Activated T-helper 17 cell treated with anti-CD3 and anti-CD28 coated beads, Interleukin-2, amount 50 U/mL, for 72 hours (primary cell): ENCODE measurements at places on chromosomes 13 and 19. TPM values are rescaled to one million over a fixed set of nuclear protein-coding genes. Genes with fewer than 3 reads are reported as not detected.
A peak's percentile ranks its signal among the peaks of the same experiment; 100 is the strongest.

DNA sequence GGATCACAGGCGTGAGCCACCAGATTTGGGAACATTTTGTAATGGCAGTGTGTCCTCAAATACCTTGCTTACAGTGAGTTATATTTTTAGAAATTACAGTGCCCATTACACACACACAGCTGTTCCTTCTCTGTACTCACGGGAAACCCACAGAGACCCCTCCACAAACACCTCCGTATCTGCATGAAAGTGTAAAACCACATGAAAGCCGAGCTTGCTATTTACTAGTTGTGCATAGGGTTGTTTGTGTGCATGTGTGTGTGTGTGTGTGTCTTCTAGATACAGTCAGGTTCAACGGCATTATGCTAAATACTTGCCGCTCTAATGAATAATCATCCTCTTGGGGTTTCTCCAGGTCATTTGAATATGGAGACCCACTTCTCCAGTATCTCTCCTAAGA, 22.3 kb upstream of the LILRA2 start:
- H3K27me3 ChIP-seq: peaks cover 16% of the 10 kb centered on the region
- H3K4me1 ChIP-seq: no peaks in the 10 kb centered on the region
- no peak overlapping the region for H3K4me3 ChIP-seq
- H3K36me3 ChIP-seq: no peaks in the 10 kb centered on the region
- no peak for ATAC-seq

DNA sequence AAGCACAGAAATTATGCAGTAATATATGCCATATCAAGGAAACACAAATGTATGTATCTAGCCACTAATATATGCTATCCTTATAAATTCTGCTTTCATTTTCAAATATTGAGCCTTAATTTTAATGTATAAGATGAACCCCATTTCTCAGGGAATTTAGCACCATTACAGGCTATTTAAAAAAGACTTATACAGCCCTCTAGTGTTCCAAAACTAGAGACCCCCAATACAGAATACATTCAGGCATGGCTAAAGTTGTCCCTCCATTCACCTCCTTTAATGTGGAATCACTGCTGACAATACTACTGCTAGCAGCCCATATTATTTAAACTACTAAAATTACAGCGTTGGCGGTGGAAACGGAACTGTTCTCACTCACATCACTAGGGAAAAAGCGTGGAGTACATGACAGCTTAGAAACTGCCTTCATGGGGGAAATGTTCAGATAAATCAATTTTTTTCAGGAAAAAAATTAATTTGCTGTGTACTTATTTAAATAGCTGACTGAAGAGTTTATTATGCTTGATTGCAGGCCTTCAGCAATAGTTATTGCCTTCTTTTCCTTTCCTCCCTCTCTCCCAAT, 541.0 kb downstream of the PCDH9 start:
- H3K4me1 ChIP-seq: no peaks in the 10 kb centered on the region
- H3K36me3 ChIP-seq: no peaks in the 10 kb centered on the region
- H3K27ac ChIP-seq: no peak overlapping the region
- ATAC-seq: no peak
- no peak overlapping the region for H3K4me3 ChIP-seq
- H3K27me3 ChIP-seq: no peaks in the 10 kb centered on the region

- ATAC-seq: no peak
- H3K36me3 ChIP-seq: no peaks in the 10 kb centered on the region
- no peaks in the 10 kb centered on the region for H3K27me3 ChIP-seq
- H3K27ac ChIP-seq: no peak overlapping the region
- H3K4me3 ChIP-seq: no peak overlapping the region
- no peaks in the 10 kb centered on the region for H3K4me1 ChIP-seq
Measured at GRCh38 chr13:107124129-107124718, 556.3 kb upstream of the ARGLU1 start.

DNA sequence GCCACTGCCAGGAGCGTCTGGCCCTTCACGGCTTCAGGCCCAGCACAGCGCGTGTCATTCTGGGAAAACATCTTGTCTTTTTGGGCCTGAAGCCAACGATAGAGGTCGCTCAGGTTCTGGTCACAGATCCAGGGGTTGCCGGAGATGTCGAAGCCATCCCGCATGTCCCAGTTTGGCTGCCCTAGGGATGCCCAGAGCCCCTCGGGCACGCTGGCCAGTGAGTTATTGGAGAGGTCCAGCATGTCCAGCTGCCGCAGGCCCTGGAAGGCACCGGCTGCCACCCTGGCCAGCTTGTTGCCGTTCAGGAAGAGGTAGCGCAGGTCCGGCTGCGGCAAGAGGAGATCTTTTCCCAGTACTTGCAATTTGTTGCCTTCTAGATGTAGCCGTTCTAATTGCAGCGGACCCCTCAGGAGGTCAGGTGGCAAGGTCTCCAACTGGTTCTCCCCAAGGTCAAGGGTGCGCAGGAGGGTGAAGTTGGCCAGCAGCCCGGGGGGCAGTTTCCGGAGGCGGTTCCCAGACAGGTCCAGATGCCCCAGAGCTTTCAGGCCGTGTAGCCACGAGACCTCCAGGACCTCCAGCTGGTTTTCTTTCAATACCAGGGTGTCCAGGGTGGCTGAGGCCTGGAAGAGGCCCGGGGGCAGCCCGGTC, 1.8 kb downstream of the LRG1 start:
- no peak overlapping the region for H3K4me3 ChIP-seq
- H3K4me1 ChIP-seq: no peaks in the 10 kb centered on the region
- no peak overlapping the region for H3K27ac ChIP-seq
- H3K27me3 ChIP-seq: peaks cover 12% of the 10 kb centered on the region
- no peaks in the 10 kb centered on the region for H3K36me3 ChIP-seq
- ATAC-seq: no peak

The SNRPD2 gene
- total RNA-seq: 544 TPM

The GPX4 gene
- total RNA-seq: 170 TPM

The PRDX2 gene
- total RNA-seq: 415 TPM

GRCh38 chr13:107721125-107721869, 494.0 kb downstream of the LIG4 start:
- no peaks in the 10 kb centered on the region for H3K27me3 ChIP-seq
- no peak for ATAC-seq
- H3K4me1 ChIP-seq: no peaks in the 10 kb centered on the region
- no peak overlapping the region for H3K4me3 ChIP-seq

The SLC8A2 gene
- total RNA-seq: 0.50 TPM

- ATAC-seq: no peak
- H3K27me3 ChIP-seq: peaks cover 50% of the 10 kb centered on the region
- H3K4me1 ChIP-seq: no peaks in the 10 kb centered on the region
- no peak overlapping the region for H3K27ac ChIP-seq
- H3K36me3 ChIP-seq: no peaks in the 10 kb centered on the region
Measured at GRCh38 chr19:29482855-29483640, 42.7 kb upstream of the VSTM2B start.

DNA sequence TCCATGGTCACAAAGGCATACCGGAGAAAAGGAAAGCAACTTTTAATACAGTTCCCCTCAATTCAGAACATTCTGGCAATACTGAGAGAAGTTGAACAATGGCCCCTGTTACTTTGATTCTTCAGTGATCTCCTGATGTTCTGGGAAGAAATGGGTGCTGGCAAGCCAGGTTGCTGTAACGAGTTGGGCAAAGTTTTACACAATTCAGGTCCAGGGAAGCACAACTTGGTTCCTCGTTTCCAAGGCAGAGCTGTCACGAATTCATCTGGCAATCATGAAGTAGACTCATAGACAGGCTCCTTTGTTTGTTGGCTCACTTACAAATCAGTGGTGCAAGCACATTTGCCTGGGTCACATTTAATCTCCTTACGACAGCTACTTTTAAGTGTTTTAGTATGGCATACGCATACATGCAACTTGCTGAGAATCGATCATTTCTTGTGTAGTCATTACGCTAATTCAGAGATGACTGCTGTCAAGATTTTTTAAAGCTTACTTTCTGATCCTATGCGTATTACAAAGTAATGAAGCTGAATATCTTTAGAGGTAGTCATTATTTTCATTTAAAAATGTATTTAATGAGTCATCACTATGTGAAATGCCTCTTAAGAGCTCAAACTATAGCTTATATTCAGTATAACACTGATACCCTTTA, 174.7 kb downstream of the GPC5 start:
- H3K27ac ChIP-seq: no peak overlapping the region
- no peaks in the 10 kb centered on the region for H3K36me3 ChIP-seq
- H3K4me1 ChIP-seq: no peaks in the 10 kb centered on the region
- no peak for ATAC-seq

- peaks cover 10% of the 10 kb centered on the region for H3K4me1 ChIP-seq
- no peaks in the 10 kb centered on the region for H3K36me3 ChIP-seq
- H3K4me3 ChIP-seq: peak overlapping the region; percentile 49
- H3K27me3 ChIP-seq: peaks cover 2% of the 10 kb centered on the region
Measured at GRCh38 chr19:31340042-31341025, 8.9 kb downstream of the TSHZ3 start.

- H3K4me1 ChIP-seq: peaks cover 5% of the 10 kb centered on the region
- no peak overlapping the region for H3K27ac ChIP-seq
- ATAC-seq: peak; percentile 60
- H3K36me3 ChIP-seq: no peaks in the 10 kb centered on the region
- peaks cover 17% of the 10 kb centered on the region for H3K27me3 ChIP-seq
Measured at GRCh38 chr13:101706651-101707050, 254.2 kb downstream of the ITGBL1 start.

GRCh38 chr13:71799324-71799723, 67.7 kb downstream of the DACH1 start:
- no peaks in the 10 kb centered on the region for H3K4me1 ChIP-seq
- no peaks in the 10 kb centered on the region for H3K27me3 ChIP-seq
- no peak overlapping the region for H3K27ac ChIP-seq
- no peaks in the 10 kb centered on the region for H3K36me3 ChIP-seq
- H3K4me3 ChIP-seq: no peak overlapping the region

DNA sequence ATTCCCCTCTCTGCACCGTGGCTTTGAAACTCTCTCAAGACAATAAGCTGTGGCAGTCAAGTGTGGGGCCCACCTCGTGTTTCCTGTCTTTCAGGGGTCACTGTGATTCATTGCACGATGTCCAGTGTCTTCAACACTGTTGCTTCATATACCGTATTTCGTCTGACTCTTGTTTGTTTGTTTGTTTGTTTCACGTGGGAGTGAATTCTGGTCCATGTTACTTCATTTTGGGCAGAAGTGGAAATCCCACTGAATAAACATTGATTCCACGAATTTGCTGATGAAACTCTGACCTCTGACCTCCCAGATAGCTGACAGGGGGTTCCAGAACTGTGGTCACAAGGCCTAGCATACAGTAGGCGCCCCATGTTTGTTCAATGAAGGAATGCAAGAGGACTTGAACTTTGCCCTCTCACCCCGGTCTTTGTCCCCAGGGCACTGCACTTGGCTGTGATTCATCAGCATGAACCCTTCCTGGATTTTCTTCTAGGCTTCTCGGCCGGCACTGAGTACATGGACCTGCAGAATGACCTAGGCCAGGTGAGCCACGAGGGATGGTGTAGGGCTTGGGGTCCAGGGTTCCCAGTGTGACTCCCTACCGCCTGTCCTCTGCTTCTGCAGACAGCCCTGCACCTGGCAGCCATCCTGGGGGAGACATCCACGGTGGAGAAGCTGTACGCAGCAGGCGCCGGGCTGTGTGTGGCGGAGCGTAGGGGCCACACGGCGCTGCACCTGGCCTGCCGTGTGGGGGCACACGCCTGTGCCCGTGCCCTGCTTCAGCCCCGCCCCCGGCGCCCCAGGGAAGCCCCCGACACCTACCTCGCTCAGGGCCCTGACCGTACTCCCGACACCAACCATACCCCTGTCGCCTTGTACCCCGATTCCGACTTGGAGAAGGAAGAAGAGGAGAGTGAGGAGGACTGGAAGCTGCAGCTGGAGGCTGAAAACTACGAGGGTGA, 5.1 kb downstream of the NFKBIB start:
- H3K36me3 ChIP-seq: peaks cover 79% of the 10 kb centered on the region
- no peak overlapping the region for H3K4me3 ChIP-seq
- H3K4me1 ChIP-seq: peaks cover 6% of the 10 kb centered on the region
- H3K27me3 ChIP-seq: no peaks in the 10 kb centered on the region
- ATAC-seq: no peak

DNA sequence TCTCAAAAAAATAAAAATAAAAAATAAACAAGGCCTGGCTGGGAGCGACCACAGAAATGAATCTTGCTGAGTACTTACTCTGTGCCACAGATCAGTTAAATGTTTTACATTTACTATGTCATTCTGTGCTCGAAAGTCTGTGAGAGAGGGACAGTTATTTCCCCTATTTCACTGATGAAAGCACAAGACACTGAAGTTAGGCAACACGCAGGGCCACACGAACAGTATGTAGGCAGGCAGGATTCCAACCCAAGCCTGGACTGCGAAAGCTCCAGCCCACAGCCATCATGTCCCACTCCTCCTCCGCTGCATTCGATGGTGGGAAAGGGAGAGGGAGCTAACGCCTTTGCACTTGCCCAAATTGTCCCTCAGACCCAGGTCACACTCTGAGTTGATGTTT, 34.2 kb downstream of the RUBCNL start:
- H3K4me3 ChIP-seq: no peak overlapping the region
- no peak for ATAC-seq
- peaks cover 8% of the 10 kb centered on the region for H3K27me3 ChIP-seq
- peaks cover 7% of the 10 kb centered on the region for H3K36me3 ChIP-seq
- peak overlapping the region; percentile 94 for H3K27ac ChIP-seq
- H3K4me1 ChIP-seq: peaks cover 8% of the 10 kb centered on the region
